ENCODE measurements at places on chromosomes 16 and 17.

DNA sequence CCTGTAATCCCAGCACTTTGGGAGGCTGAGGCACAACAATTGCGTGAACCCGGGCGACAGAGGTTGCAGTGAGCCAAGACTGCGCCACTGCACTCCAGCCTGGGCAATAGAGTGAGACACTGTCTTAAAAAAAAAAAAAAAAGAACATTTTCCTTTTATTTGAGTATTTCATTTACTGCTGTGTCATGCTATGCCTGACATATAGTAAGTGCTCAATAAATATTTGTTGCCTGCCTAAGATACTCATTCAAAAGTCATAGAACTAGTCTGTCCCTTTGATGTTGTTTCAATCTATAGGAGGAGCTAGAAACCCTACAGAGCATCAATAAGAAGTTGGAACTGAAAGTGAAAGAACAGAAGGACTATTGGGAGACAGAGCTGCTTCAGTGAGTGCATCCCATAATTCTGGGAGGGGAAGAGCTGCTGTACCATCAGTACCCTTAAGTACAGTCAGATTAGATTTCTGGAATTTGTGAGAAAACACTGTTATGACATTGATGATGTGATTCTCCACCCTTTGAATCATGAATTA, 20.0 kb downstream of the CALCOCO2 start:
- no peak for DNase-seq

DNA sequence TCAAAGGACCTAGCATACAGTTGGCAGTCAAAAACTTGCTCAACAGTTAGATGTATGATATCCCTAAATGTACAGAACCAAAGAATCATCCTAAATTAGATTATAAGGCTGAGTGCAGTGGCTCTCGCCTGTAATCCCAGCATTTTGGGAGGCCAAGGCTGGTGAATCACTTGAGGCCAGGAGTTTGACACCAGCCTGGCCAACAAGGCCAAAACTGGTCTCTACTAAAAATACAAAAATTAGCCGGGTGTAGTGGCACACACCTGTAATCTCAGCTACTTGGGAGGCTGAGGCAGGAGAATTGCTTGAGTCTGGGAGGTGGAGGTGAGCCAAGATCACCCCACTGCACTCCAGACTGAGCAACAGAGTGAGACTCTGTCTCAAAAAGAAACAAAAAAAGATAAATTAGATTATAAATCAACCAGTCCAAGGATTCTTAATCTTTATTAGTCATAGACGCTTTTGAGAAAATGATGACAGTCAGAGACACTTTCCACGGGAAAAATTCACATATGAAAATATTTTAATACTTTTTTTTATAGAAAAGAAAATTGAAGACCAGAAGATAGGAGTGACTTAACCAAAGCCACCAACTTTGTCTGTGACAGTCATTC, 77.6 kb downstream of the MMD start:
- no peak for DNase-seq

DNA sequence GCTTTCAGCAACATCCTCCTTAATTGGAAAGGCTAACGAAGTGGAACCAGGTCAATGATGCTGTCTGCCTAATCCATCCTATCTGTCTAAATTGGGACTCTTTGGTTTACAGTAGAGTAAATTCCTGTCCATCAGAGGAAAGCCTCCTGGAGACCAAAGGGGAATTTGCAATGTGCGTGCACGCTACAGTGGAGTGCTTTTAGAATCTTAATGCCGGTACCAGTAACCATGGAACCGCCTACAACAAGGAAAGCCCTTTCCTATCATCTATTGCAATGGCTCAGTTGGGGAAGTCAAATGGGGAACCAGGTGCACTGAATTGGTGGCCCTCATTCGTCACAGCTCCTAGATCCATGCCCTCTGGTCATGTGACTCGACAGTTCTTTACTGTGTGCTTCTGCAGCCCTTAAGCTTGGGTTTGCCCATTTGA, 110.1 kb downstream of the XYLT1 start:
- DNase-seq, result no peak

- DNase-seq, result no peak
Observed at GRCh38 chr17:28328325-28328724, 6.9 kb downstream of the IFT20 start.

DNA sequence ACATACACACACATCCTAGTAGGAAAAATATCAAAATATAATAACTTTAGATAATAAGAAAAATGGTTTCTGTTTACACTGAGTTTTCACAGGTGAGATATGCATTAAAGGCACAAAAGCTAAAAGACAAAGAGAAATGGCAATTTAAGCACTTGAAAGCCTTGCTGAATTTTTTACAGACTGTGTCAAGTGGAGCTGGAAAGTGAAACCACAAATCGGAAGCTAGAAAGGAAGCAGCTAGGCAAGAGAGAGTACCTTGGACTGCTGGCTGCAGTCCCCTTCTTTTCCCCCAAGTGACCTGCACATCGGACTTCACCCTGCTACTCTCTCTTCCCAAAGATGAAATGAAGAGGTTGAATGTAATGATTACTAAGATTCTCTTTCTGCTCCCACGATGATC, 135.1 kb downstream of the CDH13 start:
- DNase-seq, result no peak

- no peak for DNase-seq
Observed at GRCh38 chr17:49471089-49471683, 23.9 kb upstream of the NGFR start.

- no peak for DNase-seq
Observed at GRCh38 chr16:57544124-57544653, 1.7 kb downstream of the ADGRG5 start.

DNA sequence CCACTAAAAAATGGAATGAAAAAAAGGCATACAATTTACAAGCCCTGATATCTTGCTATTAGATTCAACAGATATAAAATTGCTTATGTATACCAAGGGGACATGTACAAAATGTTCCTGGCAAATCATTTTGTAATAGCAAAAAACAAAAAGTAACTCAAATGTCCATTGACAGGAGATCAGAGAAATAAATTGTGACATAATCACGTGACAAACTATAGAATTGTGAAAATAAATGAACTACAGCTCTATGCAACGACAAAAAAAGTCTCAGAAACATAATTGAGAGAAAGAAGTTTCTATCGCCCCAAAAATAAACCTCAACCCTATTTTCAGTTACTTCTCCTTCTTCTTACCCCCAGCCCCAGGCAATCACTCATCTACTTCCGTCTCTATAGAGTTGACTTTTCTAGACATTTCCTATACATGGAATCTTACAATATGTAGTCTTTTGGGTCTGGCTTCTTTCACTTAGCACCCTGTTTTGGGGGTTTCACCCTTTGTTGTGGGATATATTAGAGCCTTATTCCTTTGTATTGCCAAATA, 12.1 kb upstream of the ACE start:
- no peak for DNase-seq

- DNase-seq, result no peak
Observed at GRCh38 chr17:8954339-8954738, 11.2 kb downstream of the PIK3R5 start.

- no peak for DNase-seq
Observed at GRCh38 chr17:75601057-75601987, 13.7 kb downstream of the MYO15B start.
